Activated CD4-positive, alpha-beta T cell treated with anti-CD3 and anti-CD28 coated beads for 36 hours (primary cell): ENCODE measurements at places on chromosomes 1 and 21.

DNA sequence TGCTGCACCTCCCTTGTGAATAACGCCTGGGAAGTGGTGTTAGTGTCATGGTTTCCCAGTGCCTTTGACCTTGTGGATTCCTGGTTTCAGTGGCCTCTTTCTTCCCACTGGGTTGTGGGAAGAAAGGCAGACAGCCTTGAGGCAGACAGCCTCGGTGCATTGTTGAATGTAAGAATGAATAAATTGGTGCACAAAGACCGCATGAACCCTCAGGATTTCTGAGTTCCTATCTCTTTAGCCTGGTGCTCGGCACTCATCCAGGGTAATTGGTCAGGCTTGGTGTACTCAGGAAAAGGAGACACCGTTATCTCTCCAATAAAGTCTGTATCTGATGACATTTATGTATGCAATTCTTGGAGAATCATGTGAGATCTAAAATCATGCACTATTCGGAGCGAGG, 5.1 kb downstream of the ZNF362 start:
- no peak for DNase-seq

- DNase-seq, result no peak
These were observed 80.8 kb upstream of the UBE2U start for GRCh38 chr1:64122588-64122987.

DNA sequence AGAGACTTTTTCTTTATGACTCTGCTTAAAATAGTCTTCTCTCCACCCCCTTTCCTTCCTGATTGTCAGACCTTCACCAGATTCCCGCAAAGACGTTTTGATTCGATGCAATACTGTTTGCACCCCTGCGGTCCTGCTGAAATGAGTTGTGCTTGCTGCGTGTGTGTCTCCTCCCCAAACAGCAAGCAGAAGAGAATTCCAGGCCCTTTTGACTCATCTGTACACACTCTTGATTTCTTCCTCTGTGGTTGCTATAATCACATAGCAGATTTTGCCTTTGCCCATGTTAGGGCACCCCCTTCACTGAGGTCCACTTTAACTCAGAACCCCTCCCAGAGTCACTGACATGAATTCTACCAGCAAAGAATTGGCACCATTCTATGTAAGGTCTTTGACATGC, 136.5 kb downstream of the ZZZ3 start:
- DNase-seq, result no peak

DNA sequence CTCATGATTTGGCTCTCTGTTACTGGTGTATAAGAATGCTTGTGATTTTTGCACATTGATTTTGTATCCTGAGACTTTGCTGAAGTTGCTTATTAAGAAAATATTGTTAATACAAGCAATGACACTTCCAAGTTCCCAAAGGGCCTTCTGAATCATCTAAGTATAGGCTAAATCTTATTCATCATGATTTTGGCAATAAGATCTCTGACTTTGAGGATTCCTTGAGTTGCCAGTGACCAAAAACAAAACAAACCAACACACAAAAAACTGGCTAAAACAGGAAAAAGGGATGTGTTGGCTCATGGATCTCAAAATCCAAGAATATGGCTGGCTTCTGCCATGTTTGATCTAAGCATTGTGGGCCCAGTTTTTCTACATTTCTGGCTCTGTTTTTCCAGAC, 163.4 kb downstream of the HHIPL2 start:
- no peak for DNase-seq

GRCh38 chr1:71298633-71299032, 217.8 kb upstream of the ZRANB2 start:
- no peak for DNase-seq

GRCh38 chr1:173414136-173414535, 63.0 kb upstream of the PRDX6 start:
- no peak for DNase-seq

- no peak for DNase-seq
These were observed 88.6 kb downstream of the RIPK4 start for GRCh38 chr21:41678016-41678923.

GRCh38 chr1:25932321-25932720, 26.1 kb upstream of the STMN1 start:
- DNase-seq, result no peak

- DNase-seq, result no peak
These were observed 428.0 kb upstream of the CAMK1G start for GRCh38 chr1:209155546-209155945.

- DNase-seq, result no peak
These were observed 108.2 kb downstream of the LTN1 start for GRCh38 chr21:28884481-28884880.

- no peak for DNase-seq
These were observed 42.7 kb downstream of the DENND2C start for GRCh38 chr1:114627107-114627506.

DNA sequence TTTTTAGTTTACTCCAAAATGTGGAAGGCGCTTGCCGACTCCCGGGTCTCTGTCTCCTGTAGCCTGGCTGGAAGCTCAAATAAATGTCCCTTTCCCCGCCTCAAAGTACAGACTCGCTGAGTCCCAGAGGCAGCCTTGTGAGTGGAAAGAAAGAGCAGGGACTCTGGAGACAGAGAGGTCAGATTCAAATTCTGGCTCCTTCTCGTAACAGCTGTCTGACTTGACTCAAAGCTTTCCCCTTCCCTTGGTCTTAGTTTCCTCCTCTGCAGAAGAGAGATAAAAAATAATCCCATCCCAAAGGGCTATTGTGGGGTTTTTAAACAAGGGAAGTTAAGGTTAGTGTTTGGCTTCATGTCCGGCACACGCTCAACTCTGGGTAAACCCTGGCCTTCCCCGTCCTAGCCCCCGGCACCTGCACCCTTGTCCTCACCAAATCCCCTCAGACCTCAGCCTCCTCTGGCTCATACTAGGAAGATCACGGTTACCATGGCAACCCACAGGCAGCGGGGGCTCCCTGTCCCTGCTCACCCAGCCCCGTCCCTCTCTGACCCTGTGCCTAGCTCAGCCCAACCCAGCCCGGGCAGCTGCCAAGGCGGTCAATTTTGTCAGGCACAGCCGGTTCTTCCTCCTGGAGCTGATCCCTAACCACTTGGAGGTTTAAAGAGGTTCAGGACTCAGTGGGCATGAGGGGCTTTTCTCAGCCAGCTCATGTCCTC, 49.2 kb upstream of the IGSF21 start:
- DNase-seq, result no peak

GRCh38 chr21:39637197-39637970, 24.6 kb downstream of the B3GALT5 start:
- DNase-seq, result no peak

- peak; percentile 23 for DNase-seq
These were observed 3.9 kb downstream of the CLDN19 start for GRCh38 chr1:42736152-42736551.

DNA sequence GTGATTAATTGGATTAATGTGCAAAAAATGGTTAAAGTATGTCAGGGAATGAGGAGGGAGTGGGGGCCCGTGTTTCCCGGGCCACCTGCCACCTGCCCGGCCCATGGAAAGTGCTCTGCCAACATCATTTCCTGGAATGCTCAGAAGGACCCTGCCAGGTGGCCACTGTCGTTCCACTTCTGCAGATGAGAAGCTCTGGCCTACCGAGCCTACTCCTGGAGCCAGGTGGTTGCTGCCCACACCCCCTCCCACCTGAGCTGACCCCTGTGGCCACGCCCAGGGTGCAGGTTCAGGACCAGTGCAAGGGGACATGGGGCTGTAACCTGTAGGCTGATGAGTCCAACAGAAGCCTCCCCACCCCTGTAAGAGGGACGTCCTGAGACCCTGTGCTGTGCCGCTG, 99.7 kb downstream of the PRDM16 start:
- DNase-seq, result no peak

DNA sequence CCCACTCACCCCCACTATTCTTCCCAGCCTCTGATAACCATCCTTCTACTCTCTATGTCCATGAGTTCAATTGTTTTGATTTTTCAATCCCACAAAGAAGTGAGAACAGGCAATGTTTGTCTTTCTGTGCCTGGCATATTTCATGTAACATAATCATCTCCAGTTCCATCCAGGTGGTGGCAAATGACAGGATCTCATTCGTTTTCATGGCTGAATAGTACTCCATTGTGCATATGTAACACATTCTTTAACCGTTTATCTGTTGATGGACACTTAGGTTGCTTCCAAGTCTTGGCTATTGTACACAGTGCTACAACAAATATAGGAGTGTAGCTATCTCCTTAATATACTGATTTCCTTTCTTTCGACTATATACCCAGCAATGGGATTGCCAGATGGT, 169.3 kb upstream of the NFIA start:
- no peak for DNase-seq

DNA sequence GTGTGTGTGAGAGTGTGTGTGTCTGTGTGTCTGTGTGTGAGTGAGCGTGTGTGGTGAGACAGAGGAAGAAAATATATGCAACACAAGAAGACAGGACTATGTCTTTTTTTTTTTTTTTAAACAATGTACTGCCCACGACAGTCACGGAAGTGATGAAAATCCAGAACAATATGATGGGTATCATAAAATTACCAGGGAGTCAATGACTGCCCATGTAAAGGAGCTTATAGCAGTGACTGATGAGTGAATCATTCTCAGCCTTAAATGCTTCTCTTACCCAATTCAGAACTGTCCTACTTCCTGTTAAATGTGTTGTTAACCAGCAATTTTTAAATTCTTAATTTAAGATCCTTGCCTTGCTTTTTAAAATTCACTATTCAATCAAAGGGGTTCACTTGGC, 46.6 kb downstream of the RGS7 start:
- DNase-seq, result no peak

GRCh38 chr1:31580513-31580870, 4.2 kb downstream of the TINAGL1 start:
- DNase-seq, result no peak

GRCh38 chr1:181010789-181011188, 11.9 kb downstream of the STX6 start:
- DNase-seq, result no peak

GRCh38 chr21:33362044-33362555, 37.3 kb downstream of the IFNAR1 start:
- DNase-seq, result peak; percentile 68

GRCh38 chr1:108033550-108033951, 68.6 kb upstream of the VAV3 start:
- no peak for DNase-seq

DNA sequence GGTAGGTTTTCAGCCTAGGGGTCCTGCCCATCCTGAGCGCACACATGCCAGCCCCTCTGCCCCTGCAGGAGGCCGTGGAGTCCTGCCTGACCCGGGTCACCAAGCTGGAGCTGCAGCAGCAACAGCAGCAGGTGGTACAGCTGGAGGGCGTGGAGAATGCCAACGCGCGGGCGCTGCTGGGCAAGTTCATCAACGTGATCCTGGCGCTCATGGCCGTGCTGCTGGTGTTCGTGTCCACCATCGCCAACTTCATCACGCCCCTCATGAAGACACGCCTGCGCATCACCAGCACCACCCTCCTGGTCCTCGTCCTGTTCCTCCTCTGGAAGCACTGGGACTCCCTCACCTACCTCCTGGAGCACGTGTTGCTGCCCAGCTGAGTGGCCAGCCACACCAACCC, 44.0 kb downstream of the TMCC2 start:
- DNase-seq, result no peak

GRCh38 chr1:173005196-173005864, 45.4 kb downstream of the TNFSF18 start:
- no peak for DNase-seq

GRCh38 chr1:15258833-15259621, 12.0 kb downstream of the FHAD1 start:
- DNase-seq, result no peak

DNA sequence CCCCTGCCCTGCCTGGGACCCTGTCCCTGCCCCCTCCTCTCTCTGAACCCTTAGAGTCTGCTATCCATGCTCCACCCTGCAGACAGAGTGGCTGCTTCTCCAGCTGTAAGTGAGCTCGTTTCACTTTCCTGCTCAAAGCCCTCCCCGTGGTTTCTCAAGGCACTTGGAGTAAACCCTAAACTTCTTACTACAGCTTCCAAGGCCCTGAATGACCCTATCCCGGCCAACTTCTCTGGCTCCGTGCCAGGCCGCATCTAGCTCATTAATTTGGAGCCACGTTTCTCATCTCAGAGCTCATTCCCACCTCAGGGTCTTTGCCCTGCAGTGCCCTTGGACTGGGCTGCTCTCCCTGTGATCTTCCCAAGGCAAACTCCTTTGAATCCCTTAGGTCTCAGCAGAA, 235.1 kb upstream of the RUNX1 start:
- no peak for DNase-seq

DNA sequence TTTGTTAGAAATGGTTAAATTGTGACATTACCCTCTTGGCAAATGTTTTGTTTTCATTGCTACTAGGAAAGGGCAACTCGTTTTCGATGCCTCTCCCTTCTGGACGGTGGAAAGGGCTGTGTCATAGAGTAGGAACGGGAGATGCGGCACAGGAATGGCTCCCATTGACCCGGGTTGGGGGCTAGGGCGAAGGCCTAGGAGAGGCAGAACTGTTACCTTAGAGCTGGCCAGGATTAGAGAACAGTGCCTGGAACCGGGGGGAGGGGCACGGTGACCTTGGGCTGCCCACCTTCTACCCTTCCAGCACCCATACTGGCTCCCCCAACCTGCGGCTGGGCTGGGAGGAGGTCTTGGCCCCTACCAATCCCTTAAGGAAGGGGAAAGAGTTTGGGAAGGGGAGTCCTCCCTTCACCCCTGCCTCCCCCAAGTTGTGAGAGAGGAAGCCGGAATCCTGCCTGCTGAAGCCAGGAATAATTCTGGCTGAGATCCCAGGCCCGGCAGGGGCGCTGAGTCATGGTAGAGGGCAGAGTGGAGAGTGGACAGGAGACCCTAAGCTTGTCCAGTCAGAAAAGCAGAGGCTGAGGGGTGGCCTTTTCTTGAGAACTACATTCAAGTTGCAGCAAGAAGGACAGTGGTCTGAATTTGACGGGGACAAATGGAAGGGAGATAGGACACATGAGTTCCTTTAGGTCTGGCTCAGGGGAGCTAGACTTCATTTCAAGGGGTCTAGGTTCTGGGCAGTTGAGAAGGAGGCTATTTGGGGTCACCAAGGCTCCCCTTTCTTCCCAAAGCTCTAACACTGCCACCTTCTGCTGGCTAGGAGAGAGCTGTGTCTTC, 8.2 kb downstream of the LMNA start:
- DNase-seq, result no peak

DNA sequence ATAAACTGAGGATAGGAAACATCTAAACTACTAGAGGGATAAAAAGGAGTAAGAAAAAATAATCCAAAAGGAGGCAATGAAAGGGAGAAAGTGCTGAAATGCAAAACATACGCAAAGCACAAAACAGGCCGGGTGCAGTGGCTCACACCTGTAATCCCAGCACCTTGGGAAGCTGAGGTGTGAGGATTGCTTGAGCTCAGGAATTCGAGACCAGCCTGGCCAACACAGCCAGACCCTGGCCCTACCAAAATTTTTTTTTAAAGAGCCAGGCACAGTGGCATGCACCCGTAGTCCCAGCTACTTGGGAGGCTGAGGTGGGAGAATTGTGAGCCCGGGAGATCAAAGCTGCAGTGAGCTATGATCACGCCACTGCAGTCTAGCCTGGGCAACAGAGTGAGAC, 10.5 kb downstream of the SPOCD1 start:
- DNase-seq, result peak; percentile 2

GRCh38 chr21:44458971-44459711, 3.8 kb downstream of the LRRC3 start:
- DNase-seq, result no peak

DNA sequence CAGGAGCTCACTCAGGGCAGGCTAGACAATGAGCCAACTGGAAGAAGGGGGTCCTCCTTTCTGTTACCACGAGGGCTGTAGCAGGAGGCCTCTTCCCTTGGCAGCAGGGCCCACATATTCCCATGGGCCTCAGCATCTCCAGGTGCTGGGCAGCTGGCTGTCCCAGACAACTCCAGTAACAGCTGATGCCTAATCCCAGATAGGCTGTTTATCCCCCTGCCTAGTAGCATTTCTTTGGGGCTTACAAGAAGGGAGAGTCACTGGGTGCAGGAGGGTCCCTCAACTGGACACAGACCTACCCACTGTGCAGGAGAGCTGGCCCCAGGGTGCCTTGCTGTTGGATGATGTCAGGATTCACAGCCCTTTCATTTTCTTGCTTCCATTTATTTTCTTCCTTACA, 278.2 kb downstream of the DSCAM start:
- no peak for DNase-seq
